ENCODE measurements at places on chromosomes 12 and 14.

DNA sequence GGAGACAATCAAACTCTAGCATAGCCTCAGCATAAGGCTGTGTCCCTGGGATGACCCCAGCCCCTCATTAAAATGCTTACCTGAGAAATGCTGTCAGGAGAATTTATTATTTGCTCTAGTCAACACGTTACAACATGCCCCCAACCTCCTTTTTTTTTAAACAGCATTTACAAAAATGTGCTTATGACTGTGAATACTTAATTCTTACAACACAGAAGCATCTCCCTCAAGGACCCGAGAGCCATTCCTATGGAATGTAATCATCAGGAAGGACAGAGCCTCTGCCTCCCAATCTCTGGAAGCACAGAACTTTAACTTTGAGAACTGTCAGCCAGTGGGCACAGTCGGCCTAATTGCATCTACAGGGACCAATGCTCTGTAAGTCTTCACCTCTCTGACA, 136.6 kb upstream of the OVCH1 start:
- DNase-seq: no peak

DNA sequence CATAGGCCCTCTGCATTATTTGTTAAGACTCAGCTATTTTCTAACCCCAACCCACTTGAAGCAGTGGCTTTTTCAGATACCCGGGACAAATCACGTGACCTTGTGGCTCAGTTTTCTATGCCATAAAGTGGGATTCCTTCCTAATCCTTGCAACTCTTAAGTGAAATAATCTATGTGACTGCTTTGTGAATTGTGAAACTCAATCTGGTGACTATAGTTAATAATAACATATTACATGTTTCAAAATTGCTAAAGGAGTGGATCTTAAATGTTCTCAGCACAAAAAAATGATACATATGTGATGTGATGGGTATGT, 17.3 kb downstream of the EML1 start:
- DNase-seq: no peak

DNA sequence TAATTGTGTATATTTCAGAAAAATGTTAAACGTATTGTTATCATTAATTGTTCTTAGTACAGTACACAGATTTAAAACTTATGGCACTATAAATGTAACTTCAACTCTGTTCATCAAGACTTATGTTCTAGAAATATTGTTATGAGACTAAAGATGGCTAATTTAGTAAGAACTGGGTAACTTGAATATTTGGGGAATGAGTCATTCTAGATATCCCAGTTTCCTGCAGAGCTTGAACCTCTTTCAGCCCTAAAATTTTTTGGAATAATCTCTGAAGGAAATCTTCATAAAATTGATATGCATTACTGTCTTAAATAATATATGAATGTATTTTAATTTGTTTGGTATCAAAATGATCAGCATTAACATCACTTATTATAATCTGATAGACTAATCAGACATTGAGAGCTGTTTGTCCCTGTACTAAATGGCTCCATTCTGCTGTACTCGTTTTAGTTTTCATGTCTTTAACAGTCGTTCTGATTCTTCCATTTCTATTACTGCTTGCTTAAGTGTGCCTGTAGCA, 87.1 kb downstream of the VEZT start:
- no peak for DNase-seq

GRCh38 chr14:32978691-32979255, 40.1 kb downstream of the NPAS3 start:
- DNase-seq: no peak

DNA sequence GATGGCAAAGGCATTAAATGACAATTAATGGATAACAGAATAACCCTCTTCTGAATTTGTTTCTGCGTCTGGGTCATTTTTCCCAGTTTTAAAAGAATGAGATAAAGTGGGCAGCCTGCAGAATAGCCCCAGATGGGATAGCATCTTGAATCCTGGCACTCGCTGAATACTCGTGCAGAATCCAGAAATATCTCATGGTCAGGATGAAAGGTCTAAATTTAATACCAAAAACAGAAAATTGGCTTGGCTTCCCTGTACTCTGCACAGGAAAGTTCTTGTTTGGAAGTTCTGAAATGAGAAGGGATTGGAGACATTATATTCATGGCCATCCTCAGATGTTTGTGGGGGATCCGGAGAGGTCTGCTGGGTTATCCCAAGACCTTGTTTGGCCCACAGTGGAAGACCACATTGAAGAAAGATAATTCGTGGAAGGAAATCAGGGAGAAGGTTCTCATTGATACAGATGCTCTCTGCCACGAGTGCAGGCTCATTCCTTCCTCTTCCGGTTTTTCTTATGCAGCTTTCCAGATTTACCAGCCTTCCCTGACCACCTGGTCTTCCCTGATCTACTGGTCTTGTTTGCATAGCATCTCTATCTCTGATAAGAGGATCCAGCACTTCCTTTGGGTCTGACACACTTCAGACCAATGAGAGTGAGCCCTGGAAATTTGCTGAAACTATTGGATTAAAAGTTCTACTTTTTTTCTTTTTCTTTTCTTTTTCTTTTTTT, 6.0 kb upstream of the IFT81 start:
- DNase-seq: peak; percentile 31

DNA sequence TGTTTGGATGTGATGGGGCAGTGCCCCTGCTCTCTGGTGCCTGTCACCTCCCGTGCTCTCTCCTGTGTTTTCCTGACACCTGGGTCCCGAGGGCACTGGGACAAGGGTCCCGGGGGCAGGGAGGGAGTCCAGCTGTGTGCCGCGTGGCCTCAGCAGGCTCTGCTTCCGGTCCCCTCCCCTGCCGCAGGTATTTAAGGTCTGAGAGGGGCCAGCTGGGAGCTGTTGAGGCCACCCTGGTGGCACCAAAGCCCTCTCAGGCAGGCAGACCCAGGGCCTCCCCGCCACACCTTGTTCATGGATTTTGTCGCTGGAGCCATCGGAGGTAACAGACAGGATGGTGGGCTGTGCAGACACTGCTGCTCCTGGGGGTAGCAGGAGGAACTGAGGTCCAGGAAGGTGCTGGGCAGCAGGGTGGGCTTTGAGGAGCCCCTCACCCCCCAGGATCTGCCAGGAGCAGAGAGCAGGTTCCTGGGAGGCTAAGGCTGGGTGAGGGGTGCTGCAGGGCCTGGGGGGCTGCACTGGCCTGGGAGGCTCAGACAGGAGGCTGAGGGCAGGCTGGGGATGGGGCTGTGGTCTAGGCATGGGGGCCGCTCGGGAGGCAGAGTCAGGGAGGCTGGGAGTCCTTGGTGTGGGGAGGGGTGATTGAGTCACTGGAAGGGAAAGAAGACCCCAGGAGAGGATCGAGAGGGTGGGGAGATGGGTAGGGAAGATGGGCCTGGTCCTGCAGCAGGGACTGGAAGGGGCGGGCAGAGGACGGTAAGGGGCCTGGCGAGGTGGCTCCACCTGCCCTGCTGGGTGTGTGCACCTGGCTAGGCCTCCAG, at the start of gene SLC25A47:
TSS of gene SLC25A47 (plus strand) at position 219 of the 821 bp plus-strand sequence. CDS start at position 295, 76 bp downstream.
- no peak for DNase-seq

DNA sequence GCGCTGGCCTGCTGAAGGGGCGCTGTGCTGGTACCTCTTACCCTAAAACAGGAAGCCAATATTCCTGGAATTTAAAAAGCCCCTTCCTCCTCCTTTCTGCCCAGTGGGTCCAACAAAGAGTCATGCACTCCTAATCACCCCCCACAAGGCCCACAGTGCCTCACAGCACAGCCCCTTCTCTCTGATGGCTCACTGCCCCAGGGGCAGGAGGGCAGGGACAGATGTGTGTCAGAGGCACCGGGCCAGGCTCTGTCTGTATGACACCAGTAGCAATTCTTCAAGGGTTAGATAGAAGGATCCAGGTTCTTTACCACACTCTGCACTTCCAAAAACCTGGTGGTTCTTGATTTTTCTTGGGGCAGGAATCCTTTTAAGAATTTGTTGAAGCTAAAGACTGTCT, 8.9 kb downstream of the MYH6 start:
- no peak for DNase-seq

- DNase-seq: no peak
Measured at GRCh38 chr14:63745858-63746425, 18.1 kb upstream of the SGPP1 start.

- no peak for DNase-seq
Measured at GRCh38 chr12:19323805-19324204, 115.5 kb upstream of the AEBP2 start.

GRCh38 chr12:1638203-1638602, 9.2 kb downstream of the WNT5B start:
- DNase-seq: no peak

- no peak for DNase-seq
Measured at GRCh38 chr14:36583242-36583892, 953 bp upstream of the NKX2-8 start.

GRCh38 chr12:11778713-11779685, 129.5 kb downstream of the ETV6 start:
- DNase-seq: no peak

DNA sequence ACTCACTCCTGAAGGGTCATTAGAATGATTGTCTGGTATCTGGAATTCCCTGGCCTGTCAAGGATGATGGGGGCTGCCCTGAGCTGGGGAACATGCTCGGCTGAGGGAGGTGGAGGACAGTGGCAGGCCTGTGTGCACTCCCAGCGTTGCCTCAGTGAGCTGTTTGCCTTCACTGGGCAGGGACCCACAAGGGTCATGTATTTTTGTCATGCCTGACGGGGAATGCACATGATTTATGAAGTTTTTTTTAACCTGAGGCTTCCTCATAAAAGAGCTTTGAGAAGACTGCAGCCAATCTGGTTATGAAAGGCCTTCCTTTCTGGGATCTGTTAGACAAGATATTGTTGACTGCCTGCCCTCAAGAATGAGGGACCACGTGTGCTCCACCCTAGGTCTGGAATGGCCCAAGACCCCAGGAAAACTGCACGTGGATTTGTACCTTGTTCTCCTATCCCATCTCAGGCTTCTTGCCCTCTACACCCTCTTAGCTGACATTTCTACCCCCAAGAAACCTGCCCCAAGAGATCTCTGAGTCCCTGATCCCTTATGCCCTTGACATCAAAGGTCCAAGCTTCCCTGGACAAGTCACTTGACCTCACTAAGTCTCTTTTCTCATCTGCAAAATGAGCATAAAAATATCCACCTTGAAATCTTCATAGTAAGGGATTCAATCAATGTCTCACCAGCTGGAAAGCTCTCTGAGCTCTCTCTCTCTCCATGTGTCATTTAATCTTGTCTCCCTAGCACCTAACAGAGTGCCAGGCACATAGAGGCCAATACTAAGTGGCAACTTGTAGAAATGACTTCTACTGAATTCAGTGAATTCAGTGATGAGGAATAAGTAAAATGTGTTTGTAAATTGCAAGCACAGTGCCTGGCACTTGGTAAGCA, 24.5 kb upstream of the COL2A1 start:
- DNase-seq: peak; percentile 45

DNA sequence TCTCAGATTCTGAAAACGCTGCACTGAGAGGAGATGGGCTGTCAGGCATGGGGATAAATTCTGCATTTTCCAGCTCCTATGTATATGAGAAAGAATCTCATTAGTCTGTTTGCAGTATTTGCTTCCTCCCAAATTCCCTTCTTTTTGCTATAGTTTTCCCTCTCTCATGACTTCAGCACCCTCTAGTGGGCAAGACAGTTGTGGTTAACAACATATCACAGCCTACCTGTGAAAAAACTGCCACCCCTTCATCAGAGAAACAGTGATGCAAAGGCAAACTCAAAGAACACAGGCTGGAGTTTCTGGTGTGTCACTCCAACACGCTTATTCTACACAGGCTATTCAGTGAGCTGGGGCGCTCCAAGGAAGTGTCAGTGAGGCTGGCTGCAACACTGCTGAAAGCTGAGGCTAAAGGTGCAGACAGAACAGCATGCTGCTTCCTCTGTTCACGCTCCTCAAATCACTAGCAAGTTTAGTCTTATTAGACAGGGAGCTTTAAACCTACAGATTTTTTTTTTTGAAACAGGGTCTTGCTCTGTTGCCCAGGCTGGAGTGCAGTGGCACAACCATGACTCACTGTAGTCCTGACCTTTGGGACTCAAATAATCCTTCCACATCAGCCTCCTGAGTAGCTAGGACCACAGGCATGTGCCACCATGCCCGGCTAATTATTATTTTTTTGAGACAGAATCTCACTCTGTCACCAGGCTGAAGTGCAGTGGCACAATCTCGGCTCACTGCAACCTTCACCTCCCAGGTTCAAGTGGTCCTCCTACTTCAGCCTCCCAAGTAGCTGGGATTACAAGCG, 19.3 kb downstream of the ZC2HC1C start:
- DNase-seq: peak; percentile 77
